Pulmonary artery endothelial cell (primary cell): ENCODE measurements at places on chromosomes 4 and X. TPM values are rescaled to one million over a fixed set of nuclear protein-coding genes. Genes with fewer than 3 reads are reported as not detected.

The MEPE gene
- not detected in 2 replicates for total RNA-seq

The RNF128 gene
- not detected in 2 replicates for total RNA-seq

The NXF2 gene
- total RNA-seq: not detected in 2 replicates

The PDZD4 gene
- 0.20 and 0.25 TPM in 2 replicates for total RNA-seq

The COX7B gene
- 332 and 450 TPM in 2 replicates for total RNA-seq

The FAM133A gene
- total RNA-seq: not detected in 2 replicates

The YIPF7 gene
- total RNA-seq: not detected in 2 replicates

The KANTR gene
- total RNA-seq: 4.6 and 5.7 TPM in 2 replicates

The TMEM31 gene
- total RNA-seq: not detected in 2 replicates

The EGF gene
- total RNA-seq: 0.04 and 0.07 TPM in 2 replicates

The ATOH1 gene
- not detected in 2 replicates for total RNA-seq

The CTAG2 gene
- not detected in 2 replicates for total RNA-seq

The COX7B2 gene
- not detected in 2 replicates for total RNA-seq

The GPR34 gene
- not detected in 2 replicates for total RNA-seq

GRCh38 chr4:71184195-71184781 is 154.5 kb upstream of the SLC4A4 start:
- DNase-seq: peak; percentile 17

GRCh38 chr4:10730590-10730989 is 46.0 kb upstream of the CLNK start:
- no peak for DNase-seq

DNA sequence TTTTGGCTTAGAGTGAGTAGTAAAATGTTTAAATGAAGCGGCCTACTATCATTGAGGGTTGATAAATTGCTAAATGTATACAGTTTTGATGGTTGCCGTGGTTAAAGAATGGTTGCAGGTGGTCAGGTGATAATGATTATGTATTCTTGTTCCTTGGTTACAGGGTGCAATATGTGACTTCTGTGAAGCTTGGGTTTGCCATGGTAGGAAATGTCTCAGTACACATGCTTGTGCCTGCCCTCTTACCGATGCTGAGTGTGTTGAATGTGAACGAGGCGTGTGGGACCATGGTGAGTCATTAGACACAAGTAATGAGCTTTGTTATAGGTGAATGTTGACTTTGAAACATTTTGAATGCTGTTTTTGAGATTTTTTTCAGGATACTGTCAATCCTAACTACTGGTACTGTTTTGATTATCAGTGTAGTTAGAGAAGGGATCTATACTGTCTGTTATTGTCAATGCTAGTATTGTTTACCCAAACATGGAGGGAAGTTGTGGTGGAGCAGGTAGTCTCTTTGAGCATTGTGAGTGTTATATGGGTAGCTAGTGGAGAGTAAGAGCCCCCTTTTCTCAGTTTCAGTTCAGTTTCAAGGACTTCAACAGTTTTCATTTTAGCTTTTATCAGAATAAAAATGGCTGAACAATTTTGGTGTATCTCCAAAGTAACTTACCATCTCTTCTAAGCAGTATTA is 8.9 kb downstream of the ZNF330 start:
- no peak for DNase-seq

GRCh38 chrX:73842541-73843234 is 279.7 kb downstream of the CHIC1 start:
- no peak for DNase-seq

- no peak for DNase-seq
Measured at GRCh38 chr4:83281307-83281706, 3.3 kb downstream of the COQ2 start.

GRCh38 chr4:121697564-121697963 is 784 bp upstream of the ANXA5 start:
- DNase-seq: no peak

- no peak for DNase-seq
Measured at GRCh38 chr4:17117746-17118145, 219.3 kb upstream of the LDB2 start.

DNA sequence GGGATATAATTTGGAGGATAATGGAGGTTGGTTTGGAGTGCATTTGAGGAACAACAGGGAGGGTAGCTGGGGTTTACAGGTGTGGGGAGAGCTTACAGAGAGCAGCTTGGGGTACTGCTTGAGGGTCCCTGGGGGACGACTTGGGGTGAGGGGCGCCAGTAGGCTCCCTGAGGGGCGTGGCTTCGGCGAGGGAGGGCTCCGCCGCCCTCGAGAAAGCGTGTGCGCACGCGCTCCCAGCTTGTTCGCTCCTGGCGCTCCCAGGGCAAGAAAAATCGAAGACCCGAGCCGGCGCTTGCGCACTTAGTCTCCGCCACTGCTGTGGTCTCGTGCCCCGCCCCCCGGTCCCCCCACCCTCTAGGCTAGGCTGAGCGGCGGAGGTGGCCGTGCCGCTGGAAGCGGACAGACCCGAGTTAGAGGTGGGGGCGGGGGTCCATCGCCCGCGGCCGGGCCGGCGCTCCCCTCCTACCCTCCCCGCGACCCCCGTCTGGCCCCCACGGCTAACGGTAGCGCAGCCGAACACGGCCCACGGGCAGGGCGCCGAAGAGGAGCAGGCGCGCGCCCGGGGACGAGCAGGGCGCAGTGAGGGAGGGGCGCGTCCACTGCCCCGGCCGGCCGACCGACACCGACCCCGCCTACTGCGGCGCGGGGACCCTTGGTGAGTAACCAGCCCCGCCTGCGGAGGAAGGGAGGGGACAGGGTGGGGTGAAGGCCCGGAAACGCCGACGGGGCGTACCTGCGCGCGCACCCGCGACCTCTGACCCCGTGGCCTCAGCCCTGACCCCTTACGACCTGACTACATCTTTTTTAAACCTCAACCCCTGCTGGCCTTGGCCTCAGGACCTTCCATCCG is 5.4 kb upstream of the CCDC120 start:
- no peak for DNase-seq

DNA sequence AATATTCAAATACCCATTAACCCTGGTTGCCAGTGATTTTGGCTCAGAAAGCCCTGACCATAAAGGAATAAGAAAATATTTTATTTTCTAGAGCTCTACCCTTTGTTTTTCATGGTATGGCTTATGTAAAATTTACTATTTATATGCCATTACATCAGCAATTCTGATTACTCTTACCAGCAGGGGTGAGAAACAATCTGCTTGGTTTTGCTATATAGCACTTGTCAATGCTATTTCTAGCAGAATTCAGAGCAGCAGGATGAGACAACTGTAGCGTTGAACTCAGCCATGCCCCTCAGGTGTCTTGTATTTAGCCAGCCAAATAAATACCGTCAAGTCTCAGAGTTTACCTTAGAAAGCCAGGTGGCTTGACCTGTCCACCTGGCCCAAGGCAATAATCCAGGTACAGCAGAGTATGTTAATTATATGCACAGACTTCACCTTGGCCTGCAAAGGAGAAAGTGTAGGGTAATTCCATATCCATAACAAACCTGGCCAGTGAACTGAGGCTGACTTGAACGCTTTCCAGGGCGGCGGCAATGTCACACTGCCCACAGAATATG is 1303.5 kb downstream of the RAPGEF2 start:
- DNase-seq: no peak

GRCh38 chr4:145870155-145871020 is 68.2 kb downstream of the ZNF827 start:
- no peak for DNase-seq

DNA sequence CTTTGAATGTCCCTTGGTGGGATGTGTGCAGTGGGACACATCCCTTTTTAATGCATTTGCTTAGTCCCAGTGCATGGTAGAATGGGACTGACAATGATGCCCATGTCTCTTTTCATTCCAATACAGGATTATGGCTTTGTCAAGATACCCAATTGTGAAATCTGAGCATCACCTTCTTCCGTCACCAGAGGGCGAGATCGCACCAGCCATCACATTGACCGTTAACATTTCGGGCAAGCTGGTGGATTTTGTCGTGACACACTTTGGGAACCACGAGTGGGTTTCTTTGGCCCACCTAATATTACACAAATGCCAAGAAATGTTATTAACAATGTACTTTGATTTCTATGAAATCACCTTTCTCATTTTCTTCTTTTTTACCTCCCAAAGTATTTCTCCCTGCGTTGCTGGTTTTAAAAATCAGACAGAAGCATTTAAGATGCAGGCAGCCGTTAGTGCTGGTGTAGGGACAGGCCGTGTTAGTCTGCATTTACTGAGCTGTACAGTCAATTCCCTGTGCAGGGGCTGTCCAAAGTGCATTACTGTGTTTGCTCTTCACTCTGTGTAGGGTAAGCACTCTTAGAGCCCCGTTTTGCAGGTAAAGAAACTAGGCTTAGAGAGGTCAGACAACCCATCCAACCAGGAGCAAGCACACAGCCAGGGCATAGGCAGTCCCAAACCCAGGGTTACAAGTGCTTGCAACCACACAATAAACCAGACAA is 46.5 kb downstream of the CWH43 start:
- DNase-seq: no peak

- no peak for DNase-seq
Measured at GRCh38 chr4:77785669-77786068, 33.5 kb downstream of the CNOT6L start.

DNA sequence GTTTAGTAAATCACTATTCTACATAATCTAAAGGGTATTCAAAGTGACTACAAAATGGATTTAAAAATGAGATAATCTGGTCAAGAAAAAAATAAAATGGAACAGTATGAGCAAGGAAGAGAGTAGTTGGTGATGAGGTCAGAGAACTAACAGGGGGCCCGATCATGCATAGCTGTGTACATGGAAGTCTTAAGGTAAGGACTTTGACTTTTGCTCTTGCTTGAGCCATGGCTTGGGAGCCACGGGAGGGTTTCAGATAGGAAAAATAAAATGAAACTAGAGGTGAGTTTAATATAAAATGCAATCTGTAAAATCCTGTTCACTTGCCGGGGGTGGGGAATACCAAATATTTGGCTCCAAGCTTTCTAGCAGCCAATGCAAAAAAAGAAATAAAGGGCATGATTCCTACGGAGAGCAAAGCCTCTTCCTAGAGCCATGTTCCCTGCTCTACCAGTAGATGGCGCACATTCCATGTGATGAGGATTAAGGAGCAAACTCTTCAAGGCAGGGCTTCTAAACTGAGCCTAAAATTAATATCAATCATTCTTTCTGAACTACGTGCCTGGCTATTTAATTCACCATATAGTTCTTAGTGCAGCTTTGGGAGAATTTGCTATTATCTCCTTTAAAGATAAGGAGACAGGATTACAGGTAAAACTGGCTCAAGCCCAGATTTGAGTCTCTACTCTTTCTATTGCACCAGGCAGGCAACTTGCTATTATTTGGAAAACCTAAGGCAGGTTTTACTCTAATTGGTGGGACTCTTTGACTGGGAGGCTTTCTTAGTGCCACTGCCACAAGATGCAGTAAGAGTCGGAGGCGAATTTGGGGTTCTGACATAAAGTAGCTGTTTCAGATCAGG is 6.8 kb upstream of the CLCN5 start:
- DNase-seq: peak; percentile 13

- no peak for DNase-seq
Measured at GRCh38 chr4:16000708-16001483, 37.9 kb upstream of the FGFBP2 start.

DNA sequence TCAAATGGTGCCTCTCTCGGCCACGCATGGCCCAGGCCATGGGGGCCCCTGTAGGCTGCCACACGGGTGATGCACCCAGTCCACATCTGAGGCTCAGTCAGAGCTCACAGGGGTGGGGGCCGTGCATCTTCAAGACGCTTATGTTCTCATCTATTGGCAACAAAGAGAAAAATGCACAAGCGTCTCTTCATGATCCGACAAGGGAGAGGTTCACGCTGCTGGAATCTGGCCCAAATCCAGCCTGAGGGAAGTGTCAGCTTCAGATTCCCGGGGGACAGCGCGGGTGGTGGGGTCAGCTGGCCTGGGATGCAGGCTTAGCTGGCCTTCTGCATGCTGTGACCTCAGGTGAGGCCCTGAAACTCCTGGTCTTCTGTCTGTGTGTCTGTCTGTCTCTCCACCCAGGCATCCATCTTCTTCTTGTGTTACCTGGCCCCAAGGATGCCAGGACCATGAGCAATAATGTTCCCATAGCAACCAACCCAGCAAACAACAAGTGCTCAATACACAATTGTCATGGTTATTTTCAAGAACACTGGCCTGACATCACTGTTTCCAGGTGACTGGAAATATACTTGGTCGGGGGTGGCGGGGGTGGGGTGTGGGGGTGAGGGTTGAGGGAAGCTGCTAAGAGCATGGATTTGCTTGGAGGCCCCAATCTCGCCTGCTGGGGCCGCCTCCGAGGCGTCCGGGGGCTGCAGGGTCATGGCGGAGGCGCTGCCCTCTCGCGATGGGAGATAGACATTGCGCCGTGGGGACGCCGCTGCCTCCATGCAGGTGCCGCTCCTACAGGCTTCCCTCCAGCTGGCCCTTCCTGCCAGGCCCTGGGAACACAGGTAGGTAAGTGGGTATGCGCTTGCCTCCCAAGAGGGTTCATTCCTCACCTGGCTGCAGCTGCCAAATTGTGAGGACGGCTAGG is 48.3 kb downstream of the ABLIM2 start:
- DNase-seq: no peak

DNA sequence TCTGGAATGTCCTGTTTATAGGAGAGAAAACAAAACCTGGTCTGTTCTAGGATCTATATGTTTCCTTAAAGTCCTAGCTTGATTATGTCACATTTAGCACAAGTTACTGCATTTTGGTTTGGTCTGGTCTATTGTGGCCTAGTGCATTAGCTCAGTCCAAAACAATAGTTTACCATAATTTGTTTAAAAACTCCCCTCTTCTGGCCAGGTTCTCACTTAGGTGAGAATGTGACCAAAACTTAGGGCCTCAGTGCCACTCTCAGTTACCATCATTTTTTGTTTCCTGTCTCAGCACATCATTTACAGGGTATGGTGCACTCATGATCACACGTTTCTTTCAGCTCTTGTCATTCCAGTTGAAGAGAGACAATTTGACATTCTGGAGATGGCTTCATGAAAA is 378.5 kb downstream of the KLHL4 start:
- DNase-seq: no peak

DNA sequence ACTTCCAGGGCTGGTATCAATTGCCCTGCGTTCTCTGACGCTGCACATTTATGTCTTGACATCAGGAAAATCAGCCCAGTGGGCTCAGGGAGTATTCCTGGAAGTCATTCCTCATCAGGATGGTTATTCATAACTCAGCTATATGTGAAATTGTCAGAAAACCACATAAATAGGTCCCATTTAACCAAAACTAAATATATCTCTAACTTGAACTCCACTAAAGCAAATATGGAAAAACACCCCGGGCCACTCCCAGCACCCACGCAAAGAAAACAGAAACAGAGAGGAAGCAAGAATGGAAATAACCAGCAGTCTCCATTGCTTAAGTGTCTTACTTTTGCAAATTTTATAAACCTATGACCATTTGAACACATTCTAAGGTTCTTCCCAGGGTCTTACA is 112.0 kb downstream of the IRF2 start:
- DNase-seq: no peak

DNA sequence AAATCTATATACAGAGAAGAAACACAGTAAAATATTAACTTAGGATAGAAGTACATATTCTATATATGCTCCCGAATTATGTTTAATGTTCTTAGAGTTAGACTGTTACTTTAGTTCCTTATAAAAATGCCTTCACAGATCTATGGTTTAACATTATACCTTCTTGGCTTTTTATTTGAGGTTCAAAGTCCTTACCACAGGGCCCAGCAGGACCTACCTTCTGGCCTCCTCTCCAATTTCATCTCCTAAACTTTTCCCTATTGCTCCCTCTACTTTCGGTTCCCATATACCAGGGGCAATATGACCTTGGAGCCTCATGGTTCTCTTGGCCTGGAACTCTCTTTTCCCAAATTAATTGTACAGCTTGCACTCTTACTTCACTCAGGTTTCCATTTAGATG is 11.8 kb downstream of the ANKRD37 start:
- DNase-seq: no peak
